ENCODE measurements at places on chromosomes 12 and 14.

DNA sequence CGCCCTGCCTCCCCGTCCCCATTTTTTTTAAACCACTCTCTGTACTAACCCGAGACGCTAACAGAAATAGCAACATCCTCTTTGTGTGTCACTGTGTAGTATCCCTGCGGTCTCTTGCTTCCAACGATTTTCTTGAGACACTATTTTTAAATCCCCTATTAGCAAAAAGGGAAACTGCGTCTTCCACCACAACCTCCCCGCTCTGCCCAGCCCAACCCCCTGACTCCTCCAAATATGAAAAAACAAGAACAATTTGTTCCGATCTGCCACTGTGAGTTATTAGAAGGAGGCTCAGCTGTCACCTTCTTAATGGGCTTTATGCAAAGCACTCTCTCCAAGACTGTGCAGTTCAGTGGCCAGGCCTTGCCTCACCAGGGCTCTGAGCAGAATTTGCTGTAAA is 76.3 kb downstream of the MAP1LC3B2 start:
- DNase-seq, result no peak

GRCh38 chr14:75655235-75655634 is 5.4 kb downstream of the ERG28 start:
- DNase-seq, result no peak

DNA sequence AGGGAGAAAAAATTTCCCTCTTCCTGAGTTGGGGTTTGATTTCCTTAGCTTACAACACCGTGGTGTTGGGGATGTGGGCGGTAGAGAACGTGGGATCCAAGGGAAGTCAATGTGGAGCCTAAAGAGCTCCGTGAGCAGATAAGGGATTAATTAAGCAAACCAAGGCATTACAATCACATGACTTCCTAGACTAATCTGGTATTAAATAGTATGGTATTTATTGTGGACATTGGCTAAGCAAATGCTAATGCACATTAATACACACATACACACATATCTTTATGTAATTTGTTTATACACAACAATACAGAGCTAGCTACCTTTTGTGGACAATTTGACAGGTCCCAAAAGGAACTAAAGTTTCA is 791 bp upstream of the RNF41 start:
- DNase-seq, result no peak

- peak; percentile 93 for DNase-seq
Measured at GRCh38 chr14:36346052-36346451, 25.6 kb upstream of the MBIP start.

GRCh38 chr12:49496417-49497360 is 42.1 kb upstream of the KCNH3 start:
- DNase-seq, result no peak

DNA sequence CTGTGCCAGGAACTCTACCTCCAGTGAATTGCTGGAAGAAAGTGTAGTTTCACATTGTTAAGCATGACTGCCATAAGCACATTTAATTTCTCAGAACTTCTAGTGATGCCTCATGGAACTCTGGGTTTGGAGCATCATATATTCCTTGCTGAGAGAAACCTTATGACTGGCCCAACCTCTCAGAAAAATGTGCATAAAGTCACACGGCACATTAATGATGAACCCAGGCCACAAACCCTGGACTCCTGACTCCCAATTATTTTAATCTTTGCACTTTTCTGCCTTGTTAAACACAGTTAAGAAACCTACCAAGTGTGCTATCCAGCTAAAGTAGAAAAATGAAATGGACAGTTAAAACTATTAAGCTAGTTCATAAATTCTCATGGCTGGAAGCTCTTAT is 5.6 kb downstream of the TCP11L2 start:
- no peak for DNase-seq

GRCh38 chr14:82502043-82502442 is 968.4 kb upstream of the SEL1L start:
- DNase-seq, result no peak

DNA sequence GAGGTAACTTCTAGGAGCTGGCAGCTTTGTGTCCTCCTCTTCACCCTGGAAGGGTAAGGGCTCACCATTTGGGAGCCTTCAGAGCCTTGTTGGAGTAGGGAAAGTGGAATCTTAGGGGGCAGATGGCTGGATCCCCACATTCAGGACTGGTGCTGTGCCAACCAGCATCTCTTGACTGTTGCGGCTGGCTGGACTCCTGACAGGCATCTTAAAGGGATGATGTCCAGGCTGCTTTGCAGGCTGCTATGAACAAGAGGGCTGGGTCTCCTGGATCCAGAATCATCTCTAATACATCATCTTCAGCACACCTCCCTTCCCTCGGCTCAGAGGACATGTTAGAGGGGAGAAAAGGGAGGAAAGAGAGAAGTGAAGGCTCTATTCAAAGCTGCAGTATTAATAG is 4.4 kb downstream of the CACNB3 start:
- no peak for DNase-seq

DNA sequence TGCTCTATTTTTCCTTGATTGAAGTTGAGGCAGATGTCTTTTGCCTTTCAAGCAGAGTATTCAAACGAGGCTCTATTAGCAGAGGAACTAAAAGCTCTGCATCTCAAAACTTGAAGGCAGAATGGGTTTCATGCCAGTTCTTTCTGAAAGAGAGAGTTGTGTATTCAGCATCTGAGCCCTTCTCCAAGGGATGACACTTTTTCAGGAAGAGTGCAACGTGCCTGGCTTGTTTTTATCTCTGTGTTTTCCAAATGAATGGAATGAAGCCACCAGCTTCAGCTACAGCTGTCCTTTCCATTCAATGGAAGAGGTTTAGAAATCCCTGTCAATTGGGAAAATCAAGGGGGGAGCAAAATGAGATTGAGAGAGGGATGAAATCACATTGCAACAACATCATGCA is 14.6 kb downstream of the BEST3 start:
- no peak for DNase-seq

GRCh38 chr14:74956280-74957072 is 1.1 kb upstream of the PGF start:
- no peak for DNase-seq

DNA sequence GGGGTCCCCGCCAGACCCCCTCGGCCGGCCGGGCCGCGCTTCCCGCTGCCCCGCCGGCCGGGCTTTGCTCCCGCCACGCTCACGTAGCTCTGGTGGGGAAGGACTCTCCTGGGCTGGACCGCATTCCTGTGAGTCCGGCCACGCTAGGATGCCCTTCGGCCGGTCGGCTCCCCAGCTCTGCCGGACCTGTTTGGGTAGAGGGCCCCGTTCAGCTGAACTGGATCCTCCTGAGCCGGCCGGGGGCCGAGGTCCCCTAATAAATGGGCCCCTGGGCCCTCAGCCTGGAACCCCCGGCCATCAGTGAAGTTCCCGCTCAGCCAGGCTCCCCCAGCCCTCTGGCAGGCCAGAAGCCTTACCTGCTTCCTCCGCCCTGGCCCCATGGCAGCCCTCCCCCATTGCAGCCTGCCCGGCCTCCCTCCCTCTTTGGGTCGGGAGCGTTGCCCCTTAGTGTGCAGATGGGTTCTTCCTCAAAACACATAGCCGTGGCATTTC is 593 bp downstream of the UNC119B start:
- no peak for DNase-seq

DNA sequence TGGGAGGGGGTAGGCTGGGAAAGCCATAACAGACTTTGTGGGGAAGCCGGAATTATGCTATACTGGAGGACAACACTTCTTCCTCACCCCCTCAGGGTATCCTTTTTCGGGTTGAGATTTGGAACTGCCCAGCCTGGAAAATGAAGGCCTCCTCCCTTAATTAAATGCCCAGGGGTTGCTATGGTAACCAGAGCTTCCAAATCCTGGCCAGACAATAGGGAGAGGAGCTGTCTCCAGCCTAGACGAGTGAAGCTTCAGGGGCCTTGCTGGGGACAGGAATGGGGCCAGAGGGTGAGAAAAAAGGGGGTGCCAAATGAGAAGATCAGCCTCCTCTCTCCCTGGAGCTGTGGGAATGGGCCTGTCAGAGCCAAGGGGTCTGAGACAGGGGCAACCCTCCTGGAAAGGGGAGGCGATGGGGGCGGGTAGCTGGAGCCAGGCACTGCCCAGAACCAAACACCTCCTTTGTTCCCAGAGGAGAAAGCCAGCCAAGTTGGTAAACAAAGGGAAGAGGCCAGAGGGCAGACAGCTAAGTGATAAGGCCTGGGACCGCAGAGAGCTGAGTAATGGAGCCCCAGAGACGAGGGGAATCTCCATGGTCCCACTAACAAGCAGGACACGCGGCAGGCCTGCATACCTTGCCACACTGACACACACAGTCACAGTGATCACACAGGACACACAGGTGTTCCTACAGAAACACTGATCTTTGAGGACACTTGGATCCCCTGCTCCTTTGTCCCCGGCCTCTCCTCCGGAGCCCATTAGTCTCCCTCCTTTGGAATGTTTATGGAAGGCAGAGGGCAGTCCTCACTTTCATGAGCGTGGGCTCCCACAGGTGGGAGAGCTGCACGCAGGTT is 17.9 kb upstream of the RND1 start:
- no peak for DNase-seq

DNA sequence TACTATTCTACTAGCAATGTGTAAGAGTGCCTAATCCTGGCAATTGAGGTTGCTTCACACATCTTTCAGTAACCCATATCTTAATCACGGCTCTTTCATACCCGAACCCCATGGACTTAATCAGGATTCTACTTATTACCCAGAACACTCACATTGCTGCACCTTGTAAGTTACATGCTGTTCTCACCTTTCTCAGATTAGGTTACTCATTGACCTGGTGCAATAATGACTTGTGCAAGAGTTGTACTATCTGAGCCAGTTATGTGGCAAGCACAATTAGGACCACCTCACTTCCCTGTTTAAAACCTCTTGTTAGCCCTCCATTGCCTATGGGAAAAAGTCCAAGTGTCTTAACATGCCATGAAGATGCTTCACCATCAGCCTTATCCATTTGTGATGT is 306.7 kb upstream of the E2F7 start:
- DNase-seq, result no peak

- no peak for DNase-seq
Measured at GRCh38 chr12:116502141-116502725, 56.9 kb upstream of the MAP1LC3B2 start.

DNA sequence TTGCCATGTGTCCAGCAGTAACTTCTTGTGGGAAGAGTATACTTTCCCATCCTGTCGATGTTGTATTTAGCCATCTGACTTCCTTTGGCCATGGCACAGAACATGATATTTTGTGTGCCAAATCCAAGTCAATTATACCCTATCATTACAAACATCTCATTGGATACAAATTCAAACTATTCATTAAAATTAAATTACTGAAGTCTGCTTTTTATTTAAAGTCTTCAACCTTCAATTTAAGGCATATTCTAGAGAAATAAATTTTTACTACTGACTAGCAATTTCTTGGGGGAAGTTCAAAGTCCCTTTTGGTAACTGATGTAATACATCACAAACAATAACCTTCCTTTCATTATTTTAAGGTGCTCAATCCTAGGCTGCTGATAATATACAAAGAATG is 192.6 kb downstream of the SLC6A15 start:
- no peak for DNase-seq

DNA sequence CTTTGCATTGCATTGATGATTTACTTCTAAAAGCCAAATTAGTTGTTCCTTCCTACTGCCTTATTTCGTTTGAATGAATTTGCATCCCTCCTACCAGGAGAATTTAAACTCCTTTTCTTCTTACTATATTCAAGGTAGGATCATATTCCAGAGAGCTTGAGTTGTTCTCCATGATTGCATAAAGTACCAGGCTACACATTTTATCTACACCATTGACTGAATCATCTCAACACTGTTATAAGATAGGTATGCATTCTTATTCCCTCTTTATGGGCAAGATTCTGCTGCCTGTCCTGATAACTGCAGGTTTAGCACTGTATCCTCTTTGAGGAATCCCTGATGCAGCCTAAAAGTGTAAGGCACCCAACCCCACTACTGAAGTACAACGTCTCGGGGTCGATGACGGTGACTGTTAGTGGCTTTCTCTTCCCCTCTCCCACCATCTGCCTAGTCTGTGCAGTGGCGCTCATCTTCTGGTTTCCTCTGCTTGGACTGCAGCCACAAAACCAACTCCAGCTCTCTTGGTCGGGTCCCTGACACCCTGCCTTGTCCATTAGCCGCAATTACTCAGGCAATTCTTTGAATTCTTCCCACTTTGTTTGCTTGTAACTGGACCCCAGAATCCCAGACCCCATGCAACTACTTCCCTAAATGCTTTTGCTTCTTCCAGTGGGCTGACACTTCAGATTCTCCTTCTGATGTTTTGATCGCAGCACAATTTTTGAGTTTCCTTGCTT is 44.4 kb upstream of the STXBP6 start:
- no peak for DNase-seq

DNA sequence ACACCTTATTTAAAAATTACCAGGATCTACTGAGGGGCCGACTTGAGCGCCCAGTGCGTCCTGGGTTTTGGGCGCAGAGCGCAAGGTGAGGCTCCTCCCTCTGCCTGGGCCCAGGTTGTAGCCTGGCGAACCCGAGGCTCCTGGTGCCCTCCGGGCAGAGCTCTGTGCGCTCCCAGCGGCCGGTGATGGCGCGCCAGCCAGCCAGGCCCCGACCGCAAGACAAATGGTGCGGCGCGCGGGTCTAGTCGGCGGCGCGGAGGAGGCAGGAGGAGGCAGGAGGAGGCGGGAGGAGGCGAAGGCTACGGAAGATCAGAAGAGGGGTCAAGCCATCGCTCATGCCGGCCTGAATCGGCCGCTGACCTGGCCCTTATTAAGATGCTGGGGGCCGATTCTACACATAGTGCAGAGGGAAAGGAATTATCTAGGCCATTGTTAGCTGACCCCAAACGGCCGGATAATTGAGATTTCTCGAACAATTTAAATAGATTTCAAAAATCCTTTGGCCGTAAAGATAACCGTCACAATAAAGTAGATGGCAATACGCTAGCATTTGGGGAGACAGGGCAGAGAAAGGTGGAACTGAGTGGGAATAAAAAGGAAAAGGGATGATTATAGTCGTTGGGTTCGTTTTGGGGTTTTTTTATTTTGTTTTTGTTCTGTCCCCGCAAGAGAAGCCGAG is 2.8 kb downstream of the TBX5 start:
- no peak for DNase-seq

- no peak for DNase-seq
Measured at GRCh38 chr12:51198568-51199365, 19.1 kb downstream of the POU6F1 start.

DNA sequence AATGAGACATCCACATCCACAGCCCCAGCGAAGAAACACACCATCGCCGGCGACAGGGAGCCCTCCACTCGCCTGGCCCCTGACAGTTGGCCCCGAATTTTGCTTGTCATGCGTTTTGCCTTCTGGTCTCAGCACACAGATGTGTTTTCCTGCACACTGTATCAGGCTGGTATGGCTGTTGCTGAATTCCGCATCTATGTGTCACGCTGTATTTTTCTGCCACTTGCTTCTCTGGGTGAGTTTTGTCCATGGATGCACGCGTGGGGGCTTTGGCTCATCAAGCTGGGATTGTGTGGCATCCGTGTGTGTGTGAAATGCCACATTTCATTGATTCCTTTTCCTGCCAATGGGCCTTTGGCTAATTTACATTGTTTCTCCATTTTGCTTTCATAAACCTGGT is 26.5 kb downstream of the ARL6IP4 start:
- no peak for DNase-seq

- DNase-seq, result peak; percentile 87
Measured at GRCh38 chr12:119412811-119413794, 78.6 kb downstream of the CCDC60 start.

- no peak for DNase-seq
Measured at GRCh38 chr14:76768671-76769500, 7.6 kb downstream of the VASH1 start.

GRCh38 chr12:80269803-80270552 is 170.6 kb downstream of the OTOGL start:
- DNase-seq, result peak; percentile 78

GRCh38 chr14:75303381-75303789 is 24.8 kb downstream of the FOS start:
- peak; percentile 48 for DNase-seq

Measured in NCI-H748 treated with DMSO at 0.1 percent for 48 hours (cell line).